ENCODE measurements at places on chromosomes 12 and 14.
A peak's percentile ranks its signal among the peaks of the same experiment; 100 is the strongest.

DNA sequence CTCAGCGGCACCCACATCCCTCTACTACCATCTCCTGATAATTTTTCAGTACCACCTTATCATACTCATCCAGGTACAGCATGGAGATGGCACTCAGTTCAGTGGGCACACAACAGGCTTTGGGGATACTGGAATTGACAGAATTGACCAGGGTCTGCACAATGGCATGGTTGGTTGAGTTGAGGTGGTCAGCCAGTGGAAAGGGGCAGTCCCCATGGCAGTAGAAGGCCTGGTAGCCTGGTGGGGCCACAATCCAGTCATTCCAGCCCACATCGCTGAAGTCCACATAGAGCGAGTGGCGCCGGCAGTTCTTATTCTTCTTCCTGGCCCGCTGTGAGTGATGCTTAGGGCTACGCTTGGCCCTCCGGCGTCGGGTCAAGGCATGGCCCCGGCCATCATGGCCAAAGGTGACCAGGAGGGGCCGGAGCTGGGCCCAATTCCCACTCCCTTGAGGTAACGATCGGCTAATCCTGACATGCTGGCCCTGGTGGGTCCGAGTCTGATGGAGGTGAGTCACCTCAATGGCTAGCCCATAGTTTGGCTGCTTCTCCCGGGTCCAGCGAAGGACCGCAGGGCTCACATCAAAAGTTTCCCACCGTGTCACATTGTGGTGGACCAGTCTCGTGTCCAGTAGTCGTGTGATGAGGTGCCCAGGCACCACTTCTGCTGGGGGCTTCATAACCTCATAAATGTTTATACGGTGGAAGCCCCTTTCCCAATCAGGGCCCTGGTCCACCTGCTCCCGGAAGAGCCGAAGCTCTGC lies 6.4 kb downstream of the BMP4 start:
- DNase-seq, result no peak

DNA sequence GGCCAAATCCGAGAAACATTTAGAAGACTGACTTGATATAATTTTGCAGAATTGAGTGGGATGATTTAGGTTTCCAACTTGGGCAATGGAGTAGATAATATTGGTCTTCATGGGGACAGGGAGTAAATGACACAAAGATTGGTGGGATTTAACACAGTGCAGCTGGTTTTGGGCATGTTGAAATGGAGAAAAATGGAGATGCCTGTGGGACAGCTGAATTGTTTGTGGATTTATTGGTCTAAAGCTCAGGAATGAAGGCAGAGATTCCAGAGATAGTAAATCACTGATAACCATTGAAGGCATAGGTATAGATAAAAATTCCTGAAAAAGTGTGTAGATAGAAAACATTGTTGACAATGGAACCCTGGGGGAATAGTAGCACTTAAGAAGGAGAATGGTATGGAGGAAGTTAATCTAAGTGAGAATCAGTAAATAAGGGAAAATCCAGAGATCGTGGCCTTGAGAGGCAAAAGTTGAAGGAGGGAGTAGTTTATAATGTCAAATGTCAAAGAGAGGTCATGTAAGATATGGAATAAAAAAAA lies 120.9 kb upstream of the ATP2B1 start:
- DNase-seq, result no peak

DNA sequence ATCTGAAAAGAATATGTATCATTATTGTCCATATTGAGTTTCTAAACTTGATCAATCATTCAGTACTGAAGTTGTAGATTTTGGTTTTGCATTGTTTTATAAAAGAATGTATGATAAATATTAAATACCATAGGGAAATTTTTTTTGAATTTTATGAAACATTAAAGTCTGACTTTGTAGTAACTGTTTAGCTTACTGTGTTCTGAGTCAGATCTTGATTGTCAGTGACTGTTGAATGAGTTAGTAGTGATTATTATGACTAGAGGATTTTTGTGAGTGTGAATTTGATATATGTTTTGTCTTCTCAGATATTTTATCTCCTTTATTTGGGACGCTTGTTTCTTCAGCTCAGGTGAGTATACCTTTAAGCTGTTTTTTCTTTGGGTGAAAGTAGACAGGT lies 10.1 kb downstream of the TDP1 start:
- DNase-seq, result no peak

GRCh38 chr14:104293231-104293841 lies 154.9 kb downstream of the KIF26A start:
- no peak for DNase-seq

- no peak for DNase-seq
Observed at GRCh38 chr12:123078531-123079155, 72.2 kb downstream of the PITPNM2 start.

DNA sequence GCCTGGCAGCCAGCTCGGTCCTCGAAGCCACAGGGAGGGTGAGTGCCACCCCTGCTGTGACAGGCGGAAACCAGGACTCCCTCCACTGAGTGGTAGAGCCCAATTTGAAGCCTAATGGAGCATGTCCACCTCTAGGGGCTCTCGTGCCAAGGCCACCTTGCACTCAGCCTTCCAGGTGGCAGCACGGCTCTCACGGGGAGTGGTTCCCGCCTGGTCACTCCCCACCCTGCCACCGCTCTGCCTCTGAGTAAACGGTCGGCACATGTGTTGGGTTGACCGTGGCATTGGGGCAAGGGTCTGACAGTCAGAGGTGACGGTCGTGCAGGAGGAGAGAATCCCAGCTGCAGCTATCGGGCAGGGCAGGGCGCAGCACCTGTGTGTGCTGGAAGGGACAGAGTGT lies 34.8 kb downstream of the IL31 start:
- no peak for DNase-seq

DNA sequence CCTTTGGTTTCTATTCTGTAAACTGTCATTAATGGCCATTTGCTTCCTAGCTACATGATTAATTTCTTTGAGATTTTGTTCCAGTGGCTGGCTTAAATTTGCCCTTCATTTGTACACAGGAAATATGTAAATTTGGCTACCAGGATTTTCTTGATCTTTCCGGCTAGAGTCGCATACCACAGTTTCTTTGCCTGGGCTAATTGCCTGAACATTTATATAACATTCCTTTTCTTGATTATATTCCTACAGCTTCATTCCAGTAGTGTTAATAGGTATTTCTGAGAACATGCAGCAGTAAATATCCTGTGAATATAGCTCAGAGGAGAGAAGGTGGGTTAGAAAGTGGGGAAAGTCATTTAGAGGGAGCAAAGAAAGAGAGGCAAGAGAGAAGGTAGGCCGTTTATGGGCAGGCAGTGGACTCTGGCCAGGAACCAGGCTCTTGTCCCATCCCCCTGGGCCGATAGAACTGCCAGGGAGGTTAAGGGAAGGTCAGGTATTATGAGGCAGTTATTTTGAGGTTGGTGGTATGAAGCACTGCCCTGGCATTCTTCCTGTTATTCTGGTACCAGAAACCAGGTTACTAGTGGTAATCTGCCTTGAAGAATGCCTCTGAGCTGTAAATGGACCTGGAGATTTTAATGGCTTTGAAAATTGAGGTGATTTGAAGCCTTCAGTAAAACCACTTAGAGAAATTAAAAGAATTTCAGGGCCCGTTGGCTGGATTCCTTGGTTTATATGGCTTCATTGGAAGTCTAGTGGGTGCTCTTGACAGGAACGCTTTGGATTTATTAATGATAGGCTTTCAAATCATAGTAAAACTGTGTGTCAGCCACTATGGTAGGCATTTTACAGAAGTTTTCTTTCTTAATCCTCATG lies 4.4 kb downstream of the RNF10 start:
- DNase-seq, result no peak

- DNase-seq, result no peak
Observed at GRCh38 chr12:8556531-8557097, 15.9 kb upstream of the CLEC4E start.

- no peak for DNase-seq
Observed at GRCh38 chr12:857611-858010, 91.9 kb downstream of the RAD52 start.

- DNase-seq, result no peak
Observed at GRCh38 chr12:107361970-107362369, 268.6 kb upstream of the CRY1 start.

DNA sequence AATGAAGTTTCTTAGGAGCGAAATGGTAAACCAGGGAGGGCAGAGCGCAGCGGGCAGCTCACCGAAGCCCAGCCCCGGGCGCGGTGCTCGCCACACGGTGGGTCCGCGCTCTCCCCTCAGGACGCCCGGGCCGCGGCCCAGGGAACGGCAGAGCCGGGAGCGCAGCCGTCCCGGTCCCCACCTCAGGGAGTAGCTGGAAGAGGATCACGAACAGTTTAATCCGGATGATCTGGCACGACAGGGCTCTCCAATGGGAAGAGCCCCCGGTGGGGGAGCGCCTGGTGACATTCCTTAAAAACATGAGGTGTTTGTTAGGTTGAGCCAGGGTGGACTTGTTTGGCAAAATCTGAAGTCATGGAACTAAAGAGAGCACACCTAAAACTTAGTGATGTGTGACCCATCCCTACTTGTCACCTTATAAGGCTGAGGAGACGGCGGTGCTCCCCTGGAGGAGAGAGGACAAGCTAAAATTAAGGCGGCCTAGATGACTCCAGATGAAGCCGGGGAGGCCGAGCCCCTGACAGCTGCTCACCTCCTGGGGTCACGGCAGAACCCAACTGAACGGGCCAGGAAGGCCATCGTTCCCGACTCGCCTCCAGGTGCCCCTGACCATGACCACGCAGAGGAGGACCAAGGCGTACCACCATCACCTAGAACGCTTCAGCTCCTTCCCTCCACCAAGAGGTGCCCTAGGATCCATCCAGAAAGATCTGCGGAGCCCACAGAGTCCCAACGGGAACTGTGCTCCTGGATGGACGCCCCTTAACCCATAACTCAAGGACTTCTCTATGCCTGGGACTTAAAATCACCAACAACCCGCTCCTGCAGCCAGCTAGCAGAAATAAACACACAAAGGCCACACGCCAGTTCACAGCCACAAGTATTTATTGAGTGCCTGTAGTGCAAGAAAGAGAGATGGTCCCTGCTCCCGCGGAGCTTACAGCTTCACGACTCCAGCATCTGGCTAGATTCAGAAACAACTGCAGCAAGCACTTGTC lies 866 bp upstream of the PITPNM2 start:
- DNase-seq, result peak; percentile 64

GRCh38 chr12:8860165-8860961 lies 37.9 kb downstream of the A2ML1 start:
- DNase-seq, result peak; percentile 38

DNA sequence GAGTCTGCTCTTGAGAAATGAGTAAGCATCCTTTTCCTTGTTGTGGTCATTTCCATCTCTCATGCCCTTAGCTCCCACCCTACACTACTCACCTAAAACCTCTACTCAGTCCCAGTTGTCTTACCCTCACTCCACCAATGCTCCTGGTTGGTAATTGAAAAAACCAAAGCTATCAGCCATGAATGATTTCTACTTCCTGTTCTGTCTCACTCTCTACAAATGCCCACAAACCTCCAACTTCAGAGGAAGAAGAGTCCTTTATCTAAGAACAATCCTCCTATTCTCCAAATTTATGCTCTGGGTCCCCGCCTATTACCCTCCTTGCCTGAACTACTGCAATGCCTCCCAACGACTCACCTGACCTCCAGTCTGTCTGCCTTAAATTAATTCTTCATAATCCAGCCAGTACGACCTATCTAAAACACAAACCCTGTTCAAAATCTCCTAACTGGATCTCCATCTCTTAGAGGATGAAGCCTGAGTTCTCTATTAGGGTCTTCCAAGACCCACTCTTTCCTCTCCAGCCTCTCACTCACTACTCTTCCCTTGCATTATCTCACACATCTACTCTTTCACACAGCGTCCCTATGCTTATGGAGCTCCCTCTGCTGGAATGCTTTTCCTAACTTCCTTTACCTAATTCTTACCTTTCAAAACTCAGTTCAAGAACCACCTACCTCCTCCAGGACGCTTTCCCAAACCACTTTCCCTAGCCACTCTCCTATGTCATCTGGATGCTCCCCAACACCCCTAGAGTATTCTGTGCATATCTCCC lies 2.2 kb downstream of the DHRS1 start:
- no peak for DNase-seq

- no peak for DNase-seq
Observed at GRCh38 chr12:110248096-110248447, 33.0 kb upstream of the ATP2A2 start.

- no peak for DNase-seq
Observed at GRCh38 chr14:22113401-22113800, 439.8 kb upstream of the OR4E1 start.

GRCh38 chr12:79818856-79819255 lies 116.0 kb downstream of the PPP1R12A start:
- no peak for DNase-seq

GRCh38 chr14:76664790-76665189 lies 96.5 kb upstream of the VASH1 start:
- no peak for DNase-seq

GRCh38 chr12:55974308-55974730 lies 441 bp downstream of the RAB5B start:
- no peak for DNase-seq

DNA sequence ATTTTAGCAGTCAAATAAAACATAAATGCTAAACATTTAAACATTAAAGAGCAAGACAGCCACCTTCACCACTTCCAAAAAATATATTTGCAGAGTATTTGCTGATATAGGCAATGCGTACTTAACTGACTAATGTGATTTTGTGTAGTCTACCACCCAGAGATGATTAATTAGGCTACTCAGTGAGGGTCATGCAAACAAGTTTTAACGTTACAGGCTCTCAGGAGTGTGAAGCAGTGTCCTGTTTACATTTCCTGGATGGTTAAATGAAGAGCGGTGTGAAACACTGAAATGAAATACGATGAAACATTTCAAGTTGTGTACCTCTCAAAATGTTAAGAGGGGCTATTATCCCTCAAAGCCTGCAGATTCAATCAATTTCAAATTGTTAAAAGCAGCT lies 165.8 kb upstream of the LRIG3 start:
- no peak for DNase-seq

- DNase-seq, result no peak
Observed at GRCh38 chr12:47888153-47888819, 16.5 kb downstream of the VDR start.

- no peak for DNase-seq
Observed at GRCh38 chr14:102303664-102304063, 1.3 kb downstream of the MOK start.

DNA sequence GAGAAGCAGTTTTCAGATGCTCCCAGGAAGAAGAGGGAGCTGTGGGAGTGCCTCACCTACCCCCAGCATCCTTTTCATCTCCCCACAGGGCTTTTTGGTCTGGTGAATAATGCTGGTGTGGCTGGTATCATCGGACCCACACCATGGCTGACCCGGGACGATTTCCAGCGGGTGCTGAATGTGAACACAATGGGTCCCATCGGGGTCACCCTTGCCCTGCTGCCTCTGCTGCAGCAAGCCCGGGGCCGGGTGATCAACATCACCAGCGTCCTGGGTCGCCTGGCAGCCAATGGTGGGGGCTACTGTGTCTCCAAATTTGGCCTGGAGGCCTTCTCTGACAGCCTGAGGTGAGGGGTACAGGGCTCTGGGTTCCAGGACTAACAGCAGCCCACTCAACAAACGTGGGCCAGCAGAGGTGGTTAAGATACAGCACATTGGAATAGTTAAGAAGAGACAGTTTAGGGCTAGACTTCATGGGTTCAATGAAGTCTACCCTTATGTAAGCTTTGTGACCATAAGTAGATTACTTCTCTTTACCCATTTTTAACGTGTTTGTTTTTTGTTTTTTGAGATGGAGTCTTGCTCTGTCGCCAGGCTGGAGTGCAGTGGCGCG lies 1.5 kb downstream of the RDH5 start:
- no peak for DNase-seq

All from eye (tissue), 1 donor.